ENCODE measurements at places on chromosomes 2 and 18.

GRCh38 chr2:232411901-232412629, 5.4 kb downstream of the ALPG start:
- DNase-seq = no peak

DNA sequence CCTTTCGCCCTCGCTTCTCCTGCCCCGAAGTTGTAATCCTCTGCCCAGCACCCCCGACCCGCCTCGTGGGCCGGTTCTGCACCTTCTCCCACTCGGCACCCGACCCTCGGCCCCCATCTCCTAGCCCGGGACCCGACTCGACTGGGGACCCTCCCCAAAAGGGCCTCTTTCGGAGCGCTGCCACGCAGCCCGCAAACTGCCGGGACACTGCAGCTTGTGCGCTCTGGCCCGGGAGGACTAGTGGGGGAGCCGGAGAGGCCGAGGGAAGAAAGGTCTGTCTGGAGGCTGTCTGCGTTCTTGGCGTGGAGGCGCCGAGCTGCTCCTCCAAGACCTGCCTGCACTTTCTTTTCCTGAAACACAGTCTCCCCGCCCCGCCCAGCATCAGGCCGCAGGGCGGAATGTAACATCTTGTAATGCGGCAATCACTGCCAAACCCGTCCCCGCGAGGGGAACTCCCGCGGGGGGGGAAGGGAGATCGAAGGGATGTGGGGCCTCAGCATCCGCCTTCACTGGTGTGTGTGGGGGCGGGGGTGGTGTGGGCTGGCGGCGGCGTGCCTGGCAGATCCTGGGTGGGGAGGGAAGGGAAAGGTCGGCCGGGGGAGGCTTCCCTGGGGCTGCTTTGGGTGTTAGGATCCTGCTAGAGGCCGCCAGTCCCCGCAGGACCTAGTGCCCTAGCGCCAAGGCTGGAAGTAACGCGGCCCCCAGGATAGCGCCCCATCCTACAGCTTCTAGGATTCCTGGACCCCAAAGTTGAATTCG, 7.4 kb downstream of the DLX2 start:
- DNase-seq = no peak

- no peak for DNase-seq
Observed at GRCh38 chr2:191688934-191689695, 11.2 kb downstream of the NABP1 start.

- no peak for DNase-seq
Observed at GRCh38 chr18:74778191-74778847, 180.6 kb downstream of the ZNF407 start.

DNA sequence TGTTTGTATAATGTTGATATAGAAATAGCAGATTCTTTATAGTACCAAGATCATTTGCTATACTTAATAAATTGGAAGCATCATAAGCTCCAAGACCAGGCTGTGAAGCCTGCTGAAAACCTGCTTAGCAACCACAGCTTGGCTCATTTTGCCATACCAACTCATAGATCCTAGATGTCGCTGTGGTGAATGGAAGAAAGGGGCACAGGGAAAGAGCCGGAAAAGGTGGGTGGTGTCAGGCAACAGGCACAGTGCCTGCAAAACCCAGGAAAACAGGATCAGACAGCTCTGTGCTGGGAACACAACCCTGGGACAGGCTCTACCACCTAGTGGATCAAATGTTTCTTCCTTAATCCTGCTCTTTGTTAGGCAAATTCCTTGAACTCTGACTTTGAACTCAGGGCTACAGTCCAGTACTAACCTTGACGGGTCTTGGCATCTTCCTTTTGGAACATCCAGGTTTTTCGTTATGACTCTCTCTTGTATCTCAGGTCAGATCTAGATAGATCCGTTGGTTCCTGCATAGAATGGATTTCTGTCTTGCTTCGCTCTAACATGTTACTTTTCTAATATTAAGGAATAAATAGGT, 31.6 kb downstream of the TWSG1 start:
- DNase-seq = no peak

DNA sequence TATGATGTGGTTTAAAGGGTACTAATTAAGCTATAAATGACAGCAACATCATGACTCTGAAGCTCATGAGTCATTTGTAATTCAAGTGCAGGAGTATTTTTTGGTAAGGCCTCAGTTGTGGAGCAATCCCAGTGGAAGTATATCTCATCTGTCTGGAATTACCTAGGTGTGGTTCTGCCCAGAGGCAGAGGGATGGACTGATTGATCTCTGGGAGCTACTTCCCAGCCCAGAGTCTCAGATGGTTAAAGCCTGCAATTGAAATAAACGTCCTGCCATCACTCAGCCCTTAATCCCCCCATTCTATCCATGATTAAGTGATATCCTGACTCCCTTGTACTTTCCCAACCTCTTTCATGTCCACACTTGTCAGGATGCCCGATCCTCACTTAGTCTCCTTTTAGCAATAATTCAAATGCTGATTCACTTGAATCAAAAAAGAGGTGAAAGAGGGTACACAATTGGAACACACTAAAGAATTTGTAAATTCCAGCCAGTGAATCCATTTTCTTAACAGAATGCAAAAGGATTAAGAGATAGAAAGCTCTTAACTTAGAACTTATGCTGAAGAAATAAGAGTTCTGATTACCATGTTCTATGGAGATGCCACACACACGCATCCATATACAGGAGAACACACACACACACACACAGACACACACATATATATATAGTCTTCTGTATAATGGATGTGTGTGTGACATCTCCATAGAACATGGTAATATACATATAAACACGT, 664.4 kb downstream of the NYAP2 start:
- no peak for DNase-seq

DNA sequence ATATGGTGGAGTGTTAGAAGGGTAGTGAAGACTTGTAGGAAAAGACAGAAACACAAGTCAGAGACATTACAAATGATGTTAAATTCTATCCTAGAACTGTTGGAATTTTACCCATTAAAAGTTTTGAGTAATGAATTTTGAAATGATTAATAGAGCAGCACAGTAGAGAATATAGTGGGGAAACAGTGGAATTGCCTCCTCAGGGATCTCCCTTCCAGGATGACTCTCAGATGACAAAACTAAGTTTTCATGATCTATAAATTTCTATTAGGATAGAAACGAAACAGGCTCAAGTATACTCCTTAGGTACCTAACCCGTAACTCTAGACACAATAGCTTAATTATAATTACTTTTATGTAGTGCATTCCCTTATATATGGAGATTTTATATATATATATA, 86.7 kb downstream of the DPP4 start:
- no peak for DNase-seq

- DNase-seq = no peak
Observed at GRCh38 chr2:238131761-238132462, 6.6 kb upstream of the KLHL30 start.

- no peak for DNase-seq
Observed at GRCh38 chr2:239688840-239689239, 288.0 kb upstream of the HDAC4 start.

DNA sequence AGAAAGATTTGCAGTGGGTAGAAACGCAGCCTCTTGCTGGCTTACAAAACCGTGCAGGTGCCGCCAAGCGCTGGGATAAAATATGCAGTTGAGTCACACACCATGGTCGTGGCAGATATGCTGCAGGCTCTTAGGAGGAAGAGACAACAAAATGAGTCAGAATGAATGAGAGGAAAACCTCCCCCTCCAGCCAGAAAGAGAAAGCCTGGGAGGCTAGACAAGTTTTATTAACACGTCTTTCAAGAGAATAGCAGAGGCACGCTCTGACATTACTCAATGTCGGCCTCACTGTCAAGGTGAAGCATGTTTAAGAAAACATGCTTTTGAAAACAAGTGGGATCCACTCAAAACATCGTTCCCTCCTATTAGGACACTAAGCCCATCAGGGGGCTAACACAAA, 37.1 kb upstream of the ZCCHC2 start:
- no peak for DNase-seq

- DNase-seq = no peak
Observed at GRCh38 chr2:7417845-7418742, 500.9 kb downstream of the RNF144A start.

DNA sequence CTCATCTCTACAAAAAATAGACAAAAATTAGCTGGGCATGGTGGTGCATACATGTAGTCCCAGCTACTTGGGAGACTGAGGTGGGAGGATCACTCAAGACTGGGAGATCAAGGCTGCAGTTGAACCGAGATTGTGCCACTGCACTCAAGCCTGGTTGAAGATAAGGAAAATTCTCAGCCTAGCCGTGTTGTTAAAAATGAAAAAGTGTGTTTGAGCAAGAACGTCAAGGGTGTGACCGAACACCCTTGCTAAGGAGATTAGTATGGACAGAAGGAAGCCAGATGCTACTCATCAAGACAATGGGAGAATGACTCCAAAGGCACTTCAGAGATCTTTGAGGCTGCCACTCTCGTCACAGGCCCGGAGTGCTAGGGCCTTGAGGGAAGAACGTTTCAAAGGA, 70.0 kb upstream of the NDUFV2 start:
- no peak for DNase-seq

DNA sequence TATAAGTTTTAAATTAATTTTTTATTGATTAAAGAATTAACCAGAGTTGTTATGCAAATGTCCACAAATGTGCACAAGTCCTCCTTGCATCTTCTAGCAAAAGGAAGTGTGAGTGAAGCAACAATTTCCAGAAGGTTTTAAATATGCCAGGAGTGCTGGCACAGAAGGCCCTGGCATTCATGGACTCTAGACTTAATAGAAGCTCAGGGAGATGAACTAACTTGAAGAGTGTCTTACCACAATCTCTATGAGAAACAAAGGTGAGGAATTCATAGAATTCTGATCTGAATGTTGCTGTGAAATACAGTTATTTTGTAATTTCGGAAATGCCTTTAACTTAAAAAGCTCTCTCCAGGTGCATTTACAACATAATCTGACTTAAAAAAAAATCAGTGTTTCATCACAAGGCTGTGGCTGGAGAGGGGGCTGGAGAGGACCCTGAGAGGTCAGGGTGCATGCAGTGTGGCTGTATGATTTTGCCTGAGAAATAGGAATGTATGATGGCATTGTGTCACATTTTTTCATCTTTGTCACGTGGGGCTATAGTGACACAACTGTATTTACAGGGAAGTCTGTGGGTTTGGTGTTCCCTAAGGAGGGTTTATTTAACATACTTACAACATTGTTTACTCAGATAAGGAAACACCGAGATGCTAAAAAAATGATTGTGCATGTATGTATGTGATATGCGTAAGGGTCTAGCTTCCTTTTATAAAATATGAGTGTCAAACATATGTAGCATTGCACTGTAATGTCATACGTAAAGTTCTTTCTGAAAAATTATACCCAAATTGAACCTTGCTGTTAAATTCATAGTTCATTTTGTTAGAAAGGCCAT, 66.2 kb downstream of the MAP4K4 start:
- no peak for DNase-seq

- no peak for DNase-seq
Observed at GRCh38 chr2:233081232-233081730, 21.1 kb downstream of the INPP5D start.

DNA sequence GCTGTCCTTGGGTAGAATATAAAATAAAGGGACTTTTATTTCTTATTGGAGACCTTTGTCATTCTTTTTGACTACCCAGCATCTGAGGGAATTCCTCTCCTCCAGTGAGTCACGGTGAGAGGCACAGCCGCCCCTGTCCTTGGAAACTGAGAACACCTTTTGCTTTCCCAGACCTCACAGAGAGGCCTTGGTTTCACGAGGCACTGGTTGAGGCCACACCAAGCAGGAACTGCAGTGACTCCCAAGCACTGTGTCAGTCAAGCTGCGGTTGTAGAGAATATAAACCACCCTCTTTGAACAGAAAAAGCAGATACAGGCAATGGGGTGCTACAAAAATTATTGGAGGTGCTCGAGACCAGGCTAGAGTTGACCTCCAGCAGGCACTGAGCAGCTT, 16.4 kb downstream of the PRKAG3 start:
- DNase-seq = no peak

DNA sequence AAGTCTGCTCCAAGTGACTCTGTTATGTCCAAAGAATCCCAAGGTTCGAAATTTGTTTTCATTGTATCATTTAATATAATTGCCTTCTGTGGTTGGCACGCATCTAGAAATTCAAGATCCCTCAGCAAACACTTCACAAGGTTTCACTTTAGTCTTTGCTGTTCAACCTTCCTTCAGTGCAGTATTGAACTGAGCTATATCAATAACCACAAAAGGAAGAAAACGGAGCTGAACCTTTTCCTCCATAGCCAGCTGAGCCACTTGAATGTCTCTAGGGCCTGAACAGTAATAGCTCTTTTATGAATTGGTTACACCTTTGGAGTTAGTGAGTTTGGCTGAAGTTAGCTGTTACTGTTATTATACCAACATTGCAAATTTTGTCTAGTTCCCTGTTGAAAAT, 357.7 kb upstream of the HNRNPA3 start:
- no peak for DNase-seq

GRCh38 chr18:6748241-6748640, 18.7 kb downstream of the ARHGAP28 start:
- no peak for DNase-seq

DNA sequence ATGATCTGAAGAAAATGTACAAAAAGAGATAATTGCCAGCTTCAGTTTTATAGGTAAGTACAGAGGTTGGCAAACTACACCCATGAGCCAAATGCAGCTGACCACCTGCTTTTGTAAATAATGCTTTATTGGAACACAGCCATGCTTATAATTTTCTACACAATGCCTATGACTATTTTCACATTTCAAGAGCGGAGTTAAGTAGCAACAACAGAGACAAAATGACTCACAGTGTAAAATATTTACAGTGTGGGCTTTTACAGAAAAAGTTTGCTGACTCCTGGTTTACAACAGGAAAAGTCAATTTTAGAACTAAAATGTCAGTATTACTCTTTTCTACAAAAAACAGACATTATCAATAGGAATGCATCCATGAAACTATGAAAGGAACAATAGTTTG, 26.0 kb downstream of the CWC22 start:
- no peak for DNase-seq

- DNase-seq = no peak
Observed at GRCh38 chr2:174971868-174972781, 33.1 kb downstream of the CHN1 start.

GRCh38 chr2:218513676-218514075, 54.5 kb downstream of the USP37 start:
- DNase-seq = no peak

DNA sequence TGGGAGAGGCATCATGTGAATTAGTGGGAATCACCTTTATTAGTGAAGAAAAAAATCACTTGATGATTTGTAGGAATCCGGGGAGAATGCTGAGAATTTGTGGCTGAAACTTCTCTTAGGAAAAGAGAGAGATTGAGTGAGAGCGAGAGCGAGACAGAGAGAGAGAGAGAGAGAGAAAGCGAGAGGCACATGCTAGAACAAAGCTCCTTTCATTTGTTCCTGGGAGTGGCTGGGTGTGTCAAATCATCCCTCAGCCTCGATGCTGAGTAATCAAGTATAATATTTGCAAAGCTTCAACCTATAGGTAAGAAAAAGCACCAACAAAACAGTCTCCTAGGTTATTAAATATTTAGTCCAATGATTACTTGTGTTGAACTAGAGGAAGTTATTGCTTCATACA, 4.4 kb upstream of the SERPINB5 start:
- no peak for DNase-seq

- DNase-seq = no peak
Observed at GRCh38 chr2:178449700-178450523, 1.1 kb downstream of the PRKRA start.

- no peak for DNase-seq
Observed at GRCh38 chr18:69557282-69557681, 156.6 kb downstream of the DOK6 start.
